NCI-H2107 (cell line): ENCODE measurements at places on chromosomes 6 and 20.

GRCh38 chr20:25314497-25315417, 66.9 kb downstream of the PYGB start:
- DNase-seq: no peak

- DNase-seq: no peak
Measured at GRCh38 chr6:147507162-147508041, 1.1 kb upstream of the SAMD5 start.

DNA sequence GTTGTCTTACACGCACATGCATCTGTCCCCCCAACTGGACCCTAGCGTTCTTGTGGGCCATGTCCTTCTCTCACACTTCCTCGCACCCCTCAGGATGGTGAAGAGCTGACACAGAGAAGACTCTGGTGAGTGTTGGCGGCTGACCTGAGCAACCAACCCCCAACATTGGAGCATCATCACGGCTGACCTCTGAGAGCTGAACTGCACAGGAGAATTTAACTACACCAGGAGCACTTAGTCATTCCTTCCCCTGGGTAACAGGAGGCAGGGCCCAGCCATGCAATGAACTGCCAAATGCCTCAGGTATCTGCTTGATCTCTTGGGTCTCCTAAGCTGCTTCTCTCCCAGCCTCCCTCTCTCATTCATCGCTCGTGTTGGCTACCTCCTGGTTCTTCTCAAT, 88.5 kb downstream of the PSMG4 start:
- DNase-seq: no peak

DNA sequence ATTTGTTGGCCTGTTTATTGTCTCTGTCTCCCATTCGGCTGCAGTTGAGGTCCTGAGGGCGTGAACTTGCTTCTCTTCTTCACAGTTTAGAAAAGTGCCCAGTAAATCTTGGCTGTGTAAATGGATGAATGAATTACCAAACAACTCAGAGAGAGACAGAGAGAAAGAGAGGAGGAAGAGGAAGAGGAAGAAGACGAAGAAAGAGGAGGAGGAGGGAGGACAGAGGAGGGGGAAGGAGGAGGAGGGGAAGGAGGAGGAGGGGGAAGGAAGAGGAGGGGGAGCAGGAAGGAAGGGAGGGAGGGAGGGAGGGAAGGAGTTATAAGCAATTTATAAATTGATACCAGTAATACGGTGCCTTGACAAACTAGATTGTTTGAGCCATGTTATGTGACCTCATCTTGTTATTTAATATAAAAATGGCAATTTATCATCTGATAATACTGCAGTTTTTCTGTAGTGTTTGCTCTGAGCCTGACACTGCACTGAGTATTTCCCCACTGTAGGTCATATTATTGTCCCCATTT, 18.7 kb downstream of the HCK start:
- DNase-seq: no peak
